ENCODE measurements at places on chromosomes 12 and 14. TPM values are rescaled to one million over a fixed set of nuclear protein-coding genes. Genes with fewer than 3 reads are reported as not detected.

- no peak for DNase-seq
Measured at GRCh38 chr12:20525064-20525610, 156.8 kb downstream of the PDE3A start.

Gene BMP4
- 14.5 TPM for total RNA-seq

GRCh38 chr12:112716099-112717093 lies 75.2 kb upstream of the RPH3A start:
- DNase-seq, result no peak

DNA sequence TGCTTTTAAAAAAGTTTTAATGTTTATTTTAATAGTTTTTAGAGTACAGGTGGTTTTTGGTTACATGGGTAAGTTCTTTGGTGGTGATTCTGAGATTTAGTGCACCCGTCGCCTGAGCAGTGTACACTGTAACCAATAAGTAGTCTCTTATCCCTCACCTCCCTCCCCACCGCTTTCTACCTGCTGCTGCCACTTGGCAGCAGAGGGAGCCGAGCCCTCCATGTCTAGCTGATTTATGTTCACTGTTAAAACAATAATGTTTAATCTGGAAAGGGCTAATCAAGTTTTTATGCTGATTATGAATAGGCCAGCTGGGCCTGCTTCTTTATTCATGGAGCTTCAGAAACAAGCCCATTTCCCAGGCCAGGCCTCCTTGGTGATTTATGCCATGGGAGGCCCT lies 73.1 kb downstream of the ADCK1 start:
- DNase-seq, result no peak

DNA sequence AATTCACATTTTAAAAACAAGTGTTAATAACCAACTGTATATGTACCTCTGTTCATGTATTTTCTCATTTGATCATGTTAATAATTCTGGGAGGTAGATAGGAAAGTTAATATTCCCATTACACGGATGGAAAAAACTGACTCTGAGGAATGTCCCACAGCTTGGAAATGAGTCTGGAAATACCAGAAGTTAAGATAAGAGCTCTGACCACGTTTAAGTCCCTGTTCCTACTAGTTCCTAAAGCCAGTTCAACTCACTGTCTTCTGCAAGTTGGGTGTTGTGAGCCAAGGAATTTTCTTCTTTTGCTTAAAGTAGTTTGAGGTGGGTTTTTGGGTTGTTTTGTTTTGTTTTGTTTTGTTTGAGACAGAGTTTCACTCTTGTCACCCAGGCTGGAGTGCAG lies 104.5 kb downstream of the TMEM30B start:
- DNase-seq, result no peak

- no peak for DNase-seq
Measured at GRCh38 chr12:129788506-129789084, 115.2 kb downstream of the TMEM132D start.

DNA sequence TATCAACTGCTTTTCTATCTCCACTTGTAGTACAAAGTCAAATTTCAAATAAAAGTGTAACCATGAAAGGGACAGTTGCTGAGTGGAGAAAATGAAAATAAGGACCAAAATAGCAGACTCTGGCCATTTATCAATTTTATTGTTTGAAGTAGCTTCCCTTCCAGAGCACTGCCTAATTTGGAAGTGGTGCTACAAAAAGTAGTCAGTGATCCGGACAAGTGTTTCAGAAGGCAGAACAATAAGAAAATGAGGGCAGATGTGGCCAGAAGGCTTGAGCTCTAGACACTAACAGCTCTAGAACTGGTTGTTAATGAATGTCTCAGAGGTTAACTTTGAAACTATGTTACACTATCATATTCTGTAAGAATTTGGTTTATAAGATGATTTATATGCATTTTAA lies 48.9 kb downstream of the ABCC9 start:
- DNase-seq, result no peak

Gene HOXC10
- total RNA-seq, result not detected

- DNase-seq, result peak; percentile 42
Measured at GRCh38 chr12:84502907-84503787, 409.5 kb downstream of the SLC6A15 start.

DNA sequence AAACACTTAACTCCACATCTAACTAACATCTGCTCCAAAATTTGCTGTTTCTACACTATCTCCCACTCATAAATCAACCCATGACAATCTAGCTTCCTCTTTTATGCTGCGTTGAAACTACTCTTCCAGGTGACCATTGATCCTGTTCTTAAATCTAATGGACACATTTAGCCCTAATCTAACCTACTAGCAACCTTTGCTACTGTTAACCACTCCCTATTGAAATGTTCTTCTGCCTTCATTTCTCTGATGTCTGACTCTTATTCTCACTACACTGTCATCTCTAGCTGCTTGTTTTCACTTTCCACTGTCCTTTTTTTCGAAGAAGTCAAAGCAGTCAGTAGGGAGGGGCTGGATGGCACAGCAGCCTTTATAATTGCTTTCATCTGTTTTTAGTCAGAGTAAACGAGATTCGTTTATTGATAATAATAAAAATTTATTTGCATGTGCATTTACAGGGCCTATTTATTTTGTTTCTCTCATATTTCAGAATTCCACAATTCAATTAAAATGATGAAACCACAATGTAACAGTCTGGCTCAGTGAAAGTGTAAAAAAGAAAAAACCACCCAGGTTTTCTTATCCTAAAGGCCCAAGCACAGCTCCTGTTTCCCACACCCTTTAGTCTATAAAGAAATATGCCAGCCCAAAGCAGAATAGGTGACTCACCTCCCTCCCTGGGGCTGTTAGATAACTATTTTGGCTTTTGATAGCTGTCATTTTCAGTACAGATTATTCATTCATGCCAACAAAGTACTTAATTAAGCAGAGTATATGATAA lies 44.9 kb downstream of the ATP2B1 start:
- no peak for DNase-seq

Gene EAPP
- total RNA-seq, result 34.7 TPM

DNA sequence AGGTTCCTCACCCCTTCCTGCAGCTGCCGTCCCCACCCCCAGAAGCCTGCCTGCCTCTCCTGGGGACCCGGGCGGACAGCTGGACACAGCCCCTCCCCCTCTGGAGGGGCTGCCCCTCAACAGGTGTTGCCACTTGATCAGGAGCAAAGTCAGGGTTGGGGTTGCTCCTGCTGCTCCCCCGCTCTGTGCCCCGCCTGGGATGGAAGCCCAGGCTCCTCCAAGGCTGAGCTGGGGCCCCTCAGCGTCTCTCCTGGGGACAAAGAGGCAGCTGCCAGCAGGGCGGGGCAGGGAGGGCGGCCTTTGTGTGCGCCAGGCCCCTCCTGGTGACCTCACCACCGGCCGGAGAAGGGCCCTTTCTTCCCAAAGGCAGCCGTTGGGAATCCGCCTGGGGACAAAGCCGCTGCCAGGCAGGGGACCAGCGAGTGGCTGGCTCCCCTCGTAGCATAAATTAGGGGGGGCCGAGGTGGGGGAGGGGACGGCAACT lies 13.7 kb downstream of the TRMT61A start:
- no peak for DNase-seq

DNA sequence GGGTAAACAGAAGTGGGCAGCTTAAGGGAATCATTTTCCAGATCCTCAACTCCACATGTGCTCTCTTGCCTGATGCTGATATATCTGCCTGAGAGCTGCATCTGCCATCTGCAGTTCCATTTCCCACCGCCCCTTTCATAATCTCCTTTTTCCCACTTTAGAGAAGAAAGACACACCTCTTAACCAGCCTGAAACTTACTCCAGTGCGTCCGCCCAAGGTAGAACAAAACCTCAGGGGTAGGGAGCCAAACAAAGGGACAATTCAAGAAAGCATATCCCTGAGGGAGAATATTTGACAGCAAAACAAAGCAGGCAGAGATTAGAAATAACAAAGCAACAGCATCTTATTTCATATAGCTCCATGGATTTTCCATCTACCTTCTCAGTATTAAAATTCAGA lies 4.3 kb downstream of the MDM1 start:
- no peak for DNase-seq

DNA sequence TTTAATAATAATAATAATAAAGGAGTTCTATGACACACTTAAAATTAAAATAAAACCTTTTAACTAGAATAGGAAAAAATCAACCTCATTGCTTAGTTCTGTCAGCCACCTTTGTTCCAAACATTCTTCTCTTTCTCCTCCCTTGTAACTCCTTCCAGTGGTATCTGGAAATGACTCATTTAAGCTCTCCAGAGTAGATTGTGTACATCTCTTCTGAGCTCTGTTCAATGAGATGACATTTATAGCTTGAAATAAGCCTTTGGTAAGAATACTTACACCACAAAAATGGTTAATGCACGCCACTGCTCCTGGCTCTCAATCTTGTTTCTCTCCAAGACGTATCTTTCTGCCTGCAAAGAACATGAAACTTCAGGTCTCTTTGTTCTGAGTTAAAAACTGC lies 70.3 kb downstream of the STAB2 start:
- DNase-seq, result no peak

Gene TMEM120B
- total RNA-seq, result 6.5 TPM

- no peak for DNase-seq
Measured at GRCh38 chr14:60563113-60563512, 54.2 kb downstream of the SIX6 start.

Gene PSMC1
- 92.6 TPM for total RNA-seq

Gene SLC6A13
- not detected for total RNA-seq

DNA sequence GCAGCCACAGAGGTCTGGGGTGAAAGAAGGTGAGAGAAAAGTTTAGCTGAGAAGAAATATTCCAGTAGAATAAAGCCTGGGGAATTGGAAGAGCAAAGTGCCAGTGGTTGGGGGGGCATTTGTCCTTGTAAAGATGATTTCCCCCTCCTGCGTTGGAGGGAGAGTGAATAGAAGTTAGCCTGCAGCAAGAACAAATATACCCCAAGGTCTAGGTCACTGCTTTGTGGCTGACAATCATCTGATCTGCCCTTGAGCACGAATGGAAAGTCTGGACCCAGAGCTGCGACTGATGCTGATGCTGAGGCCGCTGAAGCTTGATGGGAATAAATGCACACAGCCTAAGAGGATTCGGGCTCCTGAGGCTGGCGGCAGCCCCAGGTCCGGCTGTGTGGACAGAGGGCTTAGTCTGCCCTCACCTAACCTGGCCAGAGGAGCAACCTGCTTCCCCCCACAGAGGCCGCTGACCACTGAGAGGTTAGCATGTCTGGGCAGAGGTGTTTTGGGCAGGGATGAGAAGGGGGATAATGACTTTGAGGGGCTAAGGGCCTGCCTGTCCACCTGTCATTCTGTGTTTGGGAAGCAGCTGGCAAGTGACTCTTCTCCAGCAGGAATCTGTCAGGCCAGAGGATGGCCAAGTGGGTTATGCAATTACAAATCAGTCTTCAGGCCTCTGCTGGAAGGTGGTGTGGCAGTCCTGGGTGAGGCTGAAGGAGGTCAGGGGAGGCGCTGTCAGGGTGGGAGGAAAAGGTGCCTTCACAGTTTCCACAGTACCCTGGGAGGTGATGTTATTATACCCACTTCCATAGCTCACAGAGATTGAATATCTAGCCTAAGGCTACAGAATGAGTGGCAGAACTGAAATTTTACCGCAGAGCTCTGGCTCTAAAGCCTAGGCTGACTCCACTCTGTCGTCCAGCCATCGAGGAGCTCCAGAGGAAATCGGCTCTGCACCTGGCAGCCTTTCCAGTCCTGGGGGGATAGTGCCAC lies 11.7 kb downstream of the TUBA1C start:
- no peak for DNase-seq

Gene ANO2
- total RNA-seq, result 1.1 TPM

DNA sequence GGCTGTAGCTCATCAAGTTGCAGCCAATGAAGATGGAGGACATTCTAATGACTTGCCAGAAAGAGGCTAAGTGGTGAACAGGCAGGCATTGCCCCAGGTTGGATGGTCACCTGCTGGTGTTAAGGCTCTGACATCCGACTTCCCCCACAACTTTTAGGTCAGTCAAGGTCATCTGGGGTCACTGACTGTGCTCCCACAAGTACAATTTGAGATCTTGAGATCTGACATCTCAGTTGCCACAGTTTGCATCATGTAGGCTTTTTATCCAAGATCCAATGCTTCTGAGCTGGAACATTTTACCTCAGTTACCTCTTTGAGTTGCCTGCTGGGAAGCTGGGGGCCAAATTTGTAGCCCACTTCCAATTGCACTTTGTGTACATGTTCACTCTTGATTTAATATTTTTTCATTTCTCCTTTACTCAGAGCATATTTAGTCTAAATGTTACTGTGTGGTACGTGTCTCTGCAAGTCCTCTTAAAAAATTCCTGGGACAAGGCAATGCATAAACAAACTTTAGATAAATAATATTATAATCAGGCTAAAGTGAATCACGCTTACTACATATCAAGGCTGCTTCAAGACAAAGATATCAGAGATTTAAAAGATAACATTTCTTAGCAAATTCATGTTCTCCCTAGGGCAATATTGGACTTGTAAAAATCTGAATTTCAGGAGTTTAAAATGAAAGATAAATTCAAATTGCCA lies 61.4 kb downstream of the SEL1L start:
- DNase-seq, result no peak

DNA sequence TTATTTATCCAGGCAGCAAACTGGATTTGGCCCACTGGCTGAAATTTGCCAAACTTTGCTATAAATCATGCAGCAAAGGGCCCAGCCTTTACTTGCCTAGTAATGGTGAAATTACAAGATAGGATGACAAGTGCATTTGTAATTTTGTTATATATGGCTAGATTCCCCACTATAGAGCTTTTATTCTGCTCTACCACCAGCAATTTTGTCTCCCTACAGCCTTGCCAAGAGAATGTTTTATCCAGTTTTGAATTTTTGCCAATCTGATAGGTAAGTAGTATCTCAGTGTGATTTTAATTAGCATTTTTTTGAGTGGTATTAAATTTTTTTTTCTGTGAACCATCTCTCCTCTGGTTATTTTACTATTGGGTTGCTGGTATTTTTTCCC lies 161.6 kb downstream of the SLC41A2 start:
- DNase-seq, result no peak

Gene RPGRIP1
- 0.40 TPM for total RNA-seq

Gene ABCD4
- total RNA-seq, result 46.6 TPM

DNA sequence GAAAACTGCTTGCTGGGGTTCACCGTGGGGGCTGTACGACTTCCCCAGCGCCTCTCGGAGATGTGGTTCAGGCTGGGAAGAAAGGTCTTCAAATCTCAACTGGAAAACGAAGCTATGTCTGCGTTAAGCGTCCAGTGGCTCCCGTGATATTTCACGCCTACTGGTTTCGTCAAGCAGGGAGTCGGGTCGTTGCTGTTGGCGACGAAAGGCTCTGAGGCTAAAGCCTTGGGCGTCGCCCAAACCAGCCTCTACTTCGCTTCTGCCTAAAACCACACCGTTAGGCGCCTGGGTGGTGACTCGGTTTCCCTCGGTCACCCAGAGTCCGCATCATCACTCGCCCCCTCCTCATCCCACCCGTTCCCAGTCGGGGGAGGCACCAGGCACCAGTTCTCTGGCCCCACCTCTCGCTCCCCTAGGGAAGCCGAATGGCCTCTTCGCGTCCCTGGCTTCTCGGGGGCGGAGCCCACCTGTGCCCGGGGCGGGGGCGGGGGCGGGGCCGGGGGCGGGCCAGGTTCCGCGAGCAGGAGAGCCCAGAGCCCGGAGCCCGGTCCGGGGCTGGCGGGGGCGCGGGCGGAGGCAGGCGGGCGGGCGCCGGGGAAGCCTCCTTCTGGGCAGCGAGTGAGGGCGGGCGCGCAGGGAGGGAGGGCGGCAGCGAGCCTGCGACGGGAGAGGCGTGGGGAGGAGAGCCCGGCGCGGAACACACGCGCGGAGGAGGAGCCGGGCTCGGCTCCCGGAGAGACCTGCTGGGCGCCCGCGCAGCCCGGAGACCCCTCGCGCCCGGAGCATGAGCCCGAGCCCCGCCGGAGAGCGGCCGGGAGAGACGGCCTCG lies at the start of gene B4GALNT3:
B4GALNT3 (plus strand) TSS at position 510 of the 829 bp plus-strand sequence. CDS start 438 bp downstream, outside the sequence.
- peak; percentile 67 for DNase-seq
